ENCODE measurements at places on chromosomes 12 and 14. TPM values are rescaled to one million over a fixed set of nuclear protein-coding genes. Genes with fewer than 3 reads are reported as not detected.

Gene PIANP
- total RNA-seq = under 0.01 TPM

Gene ADGRD1
- 0.09 TPM for total RNA-seq

Gene CAPS2
- total RNA-seq = 2.5 TPM

Gene REP15
- 1.5 TPM for total RNA-seq

Gene BCL7A
- total RNA-seq = 6.2 TPM

Gene MANSC4
- not detected for total RNA-seq

Gene SMIM41
- not detected for total RNA-seq

Gene PRKAG1
- 48.8 TPM for total RNA-seq

Gene SYNDIG1L
- not detected for total RNA-seq

Gene REM2
- total RNA-seq = 0.09 TPM

Gene HOXC13
- total RNA-seq = not detected

Gene WDHD1
- 13.9 TPM for total RNA-seq

Gene KRT83
- total RNA-seq = not detected

Measured in endothelial cell of coronary artery (primary cell).